ENCODE measurements at places on chromosomes 1 and 21.

DNA sequence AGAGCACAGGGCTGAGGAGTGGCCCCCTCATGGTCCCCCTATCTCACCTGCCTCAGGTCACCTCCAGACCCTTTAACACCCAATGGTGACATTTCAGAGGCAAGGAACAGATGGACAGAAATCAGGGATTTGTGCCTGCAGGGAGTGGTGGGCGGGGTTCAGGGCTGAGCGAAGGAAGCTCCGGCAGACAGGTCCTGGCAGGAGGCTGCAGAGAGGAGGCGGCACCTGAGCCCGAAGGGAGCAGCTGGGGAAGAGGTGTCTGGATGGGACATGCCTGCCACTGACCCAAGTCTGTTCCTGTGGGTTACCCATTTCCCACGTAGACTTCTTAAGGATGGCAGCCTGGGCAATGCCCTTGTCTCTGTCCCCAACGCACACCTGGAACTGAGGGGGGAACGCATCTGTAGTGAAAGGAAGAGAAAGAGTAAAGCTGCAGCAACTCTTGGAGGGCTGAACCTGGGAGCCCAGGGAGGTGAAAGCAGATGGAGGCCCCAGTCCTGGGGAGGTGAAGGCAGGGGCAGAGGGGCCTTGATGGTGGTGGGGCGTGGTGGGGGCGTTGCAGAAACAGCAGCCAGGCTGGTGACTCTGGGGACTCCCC is 61.6 kb upstream of the ADARB1 start:
- DNase-seq: no peak

DNA sequence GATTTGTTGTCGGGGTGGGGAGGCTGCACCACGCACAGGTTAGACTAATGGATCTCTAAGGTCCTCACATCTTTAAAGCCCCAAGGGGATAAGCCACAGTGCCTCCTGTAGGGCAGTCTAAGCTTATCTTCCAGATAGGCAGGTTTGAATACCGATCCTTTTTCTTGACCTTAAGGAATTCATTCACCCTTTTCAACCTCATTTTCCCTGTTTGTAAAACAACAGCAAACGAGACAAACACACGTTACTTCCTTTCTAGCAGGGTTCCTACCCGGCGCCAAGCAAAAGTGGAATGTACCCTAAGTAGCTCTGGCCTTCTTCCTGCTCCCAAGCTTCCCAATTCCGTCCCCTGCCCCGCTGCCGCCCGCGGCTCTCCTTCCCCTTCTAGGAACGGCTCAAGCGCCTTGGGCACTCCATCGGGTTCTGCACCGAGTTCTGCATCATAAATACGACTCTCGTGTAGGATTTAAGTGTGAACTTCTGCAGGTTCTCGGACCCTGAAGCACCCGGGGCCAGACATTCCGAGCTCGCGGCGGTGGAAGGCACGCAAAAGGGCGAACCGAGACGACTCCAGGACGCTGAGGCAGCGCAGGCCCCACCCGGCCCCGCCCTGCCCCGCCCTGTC is 548 bp upstream of the CDC20 start:
- DNase-seq: peak; percentile 83

- peak; percentile 74 for DNase-seq
These were observed 32.8 kb upstream of the DNASE2B start for GRCh38 chr1:84365225-84366221.

GRCh38 chr1:201503397-201504176 is 3.3 kb downstream of the CSRP1 start:
- no peak for DNase-seq

- DNase-seq: no peak
These were observed 234.1 kb upstream of the VAMP3 start for GRCh38 chr1:7536891-7537591.

GRCh38 chr1:31371121-31371959 is 1.5 kb downstream of the FABP3 start:
- DNase-seq: no peak

Data from NB4 (cell line).